Stimulated activated CD8-positive, alpha-beta memory T cell treated with anti-CD3 and anti-CD28 coated beads, Interleukin-4, amount 100 ng/mL, for 4 hours (primary cell): ENCODE measurements at places on chromosomes 5 and 9.

DNA sequence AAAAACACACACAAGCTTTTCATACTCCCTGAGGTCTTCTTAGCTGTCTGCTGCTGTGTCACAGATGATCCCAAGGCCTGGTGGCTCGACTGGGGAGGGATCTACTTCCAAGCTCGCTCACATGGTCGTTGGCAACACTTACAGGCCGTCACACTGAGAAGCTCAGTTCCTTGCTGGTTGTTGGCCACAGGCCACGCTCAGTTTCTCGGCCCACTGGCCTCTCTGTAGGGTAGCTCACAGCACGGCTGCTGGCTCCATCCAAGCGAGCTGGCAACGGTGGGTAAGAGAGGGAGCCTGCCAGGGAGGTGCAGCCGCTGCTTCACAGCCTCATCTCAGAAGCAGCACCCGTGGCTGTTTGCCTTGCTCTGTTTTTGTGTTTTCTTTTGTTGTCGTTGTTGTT is 43.8 kb upstream of the GFPT2 start:
- DNase-seq, result no peak

DNA sequence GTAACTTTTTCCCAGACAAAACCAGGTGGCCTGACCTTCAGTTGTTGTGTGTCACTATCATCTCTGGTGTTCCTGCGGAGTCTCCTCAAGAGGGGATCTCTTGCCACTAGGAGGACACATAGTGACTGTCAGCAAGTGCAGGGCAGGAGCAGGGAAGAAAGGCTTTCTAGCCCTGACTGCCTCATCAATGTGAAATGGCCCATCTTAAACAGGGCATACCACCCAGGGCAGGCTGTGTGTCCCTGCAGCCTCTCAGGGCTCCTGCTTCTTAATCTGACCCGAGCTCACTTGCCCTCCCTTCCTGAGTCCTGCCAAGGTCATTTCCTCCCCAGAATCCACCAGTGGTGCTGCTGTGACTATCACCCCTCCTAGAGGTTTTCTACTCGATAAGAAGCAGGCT is 57.4 kb upstream of the SIMC1 start:
- no peak for DNase-seq

- DNase-seq, result no peak
These were observed 20.0 kb downstream of the PITX1 start for GRCh38 chr5:135013947-135014570.

DNA sequence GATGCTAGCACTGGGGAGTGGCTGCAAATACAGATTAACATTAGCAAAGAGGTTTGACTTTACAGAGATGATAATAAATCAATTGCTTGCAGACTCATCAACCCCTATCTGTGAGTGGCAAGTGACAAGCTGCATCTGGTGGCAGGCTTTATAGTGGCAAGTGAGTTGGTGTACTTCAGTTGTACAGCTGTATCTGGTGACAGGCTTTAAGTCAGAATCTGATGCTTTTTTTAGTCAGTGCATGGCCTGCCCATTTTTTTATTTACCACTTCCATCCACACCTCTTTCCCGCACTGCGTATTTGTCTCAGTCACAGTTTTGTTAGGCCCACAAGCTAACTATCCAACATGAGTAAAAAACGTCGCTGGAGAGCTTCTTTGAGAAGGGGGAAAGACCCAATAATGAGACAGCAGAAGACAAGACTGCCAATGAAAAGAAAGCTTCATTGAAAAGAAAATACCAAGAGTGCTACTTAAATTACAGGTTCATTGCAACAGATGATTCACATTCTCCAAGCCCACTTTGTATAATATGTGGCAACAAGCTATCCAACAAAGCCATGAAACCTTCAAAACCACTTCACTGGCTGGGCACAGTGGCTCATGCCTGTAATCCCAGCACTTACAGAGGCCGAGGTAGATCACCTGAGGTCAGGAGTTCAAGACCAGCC is 23.1 kb downstream of the ANP32B start:
- DNase-seq, result no peak

GRCh38 chr9:118336250-118336942 is 632.2 kb downstream of the TLR4 start:
- DNase-seq, result no peak

DNA sequence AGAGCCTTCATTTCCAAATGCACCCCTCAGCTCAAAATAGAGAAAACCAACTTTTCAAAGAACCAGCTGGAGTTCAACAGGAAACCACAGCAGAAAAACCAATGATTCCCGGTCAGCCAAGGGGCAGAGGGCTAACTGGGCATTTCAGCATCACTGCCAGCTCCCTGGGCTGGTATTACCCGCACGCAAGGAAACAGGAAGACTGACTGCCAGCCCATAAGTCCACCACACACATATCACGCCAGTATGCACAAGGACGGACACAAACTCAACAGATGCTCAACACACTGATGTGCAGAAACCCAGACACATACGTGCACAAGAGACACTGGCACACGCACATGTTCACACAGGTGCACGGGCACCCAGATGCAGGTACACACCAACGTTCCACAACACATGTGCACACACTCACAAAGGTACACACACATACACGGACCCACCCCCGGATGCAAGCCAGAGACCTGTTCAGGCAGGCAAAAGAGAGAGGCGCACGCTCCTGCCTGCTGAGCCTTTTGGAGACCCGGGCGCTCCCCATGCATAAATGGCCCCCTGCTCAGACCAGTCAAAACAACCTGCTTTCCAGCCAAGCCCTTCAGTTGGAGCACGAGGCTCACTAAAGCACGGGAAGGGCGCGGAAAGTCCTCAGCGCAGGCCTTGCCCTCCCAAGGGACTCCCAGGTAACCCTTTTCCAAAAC is 2.1 kb downstream of the ADAMTS2 start:
- DNase-seq, result no peak

- DNase-seq, result no peak
These were observed 411 bp upstream of the NDUFS4 start for GRCh38 chr5:53560028-53560427.

GRCh38 chr5:144436007-144436406 is 265.3 kb downstream of the KCTD16 start:
- DNase-seq, result no peak

DNA sequence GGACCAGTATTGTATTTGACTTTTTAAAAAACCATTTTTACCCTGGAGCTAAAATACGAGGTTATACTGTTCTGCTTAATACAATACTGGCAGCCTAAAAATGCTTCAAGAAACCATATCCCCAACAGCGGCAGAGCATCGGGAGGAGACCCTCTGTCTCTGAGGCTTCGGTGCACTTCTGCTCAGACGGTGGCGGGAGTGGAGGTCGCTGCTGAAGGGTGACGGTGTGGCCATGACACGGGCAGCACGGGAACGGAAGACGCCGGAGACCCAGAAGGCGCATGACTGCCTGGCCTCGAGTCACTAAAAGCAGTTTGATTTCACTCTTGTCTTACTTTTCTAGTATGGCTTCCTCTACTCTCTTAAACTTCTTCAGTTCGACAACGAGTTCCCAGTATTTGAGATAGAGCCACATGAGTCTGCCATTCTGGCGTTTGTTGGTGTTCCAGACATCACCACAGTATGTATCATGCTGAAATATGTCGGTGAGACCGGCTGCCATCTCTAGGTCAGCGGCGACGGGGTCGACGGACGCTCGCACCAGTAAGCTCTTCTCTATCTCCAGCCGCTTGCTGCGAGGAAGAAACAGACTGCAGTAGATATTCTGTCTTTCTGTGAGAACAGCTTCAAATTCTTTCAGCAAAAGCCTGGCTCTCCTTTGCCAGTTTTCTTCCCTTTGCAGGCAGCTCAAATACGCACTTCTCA is 12.8 kb downstream of the CCDC127 start:
- no peak for DNase-seq

DNA sequence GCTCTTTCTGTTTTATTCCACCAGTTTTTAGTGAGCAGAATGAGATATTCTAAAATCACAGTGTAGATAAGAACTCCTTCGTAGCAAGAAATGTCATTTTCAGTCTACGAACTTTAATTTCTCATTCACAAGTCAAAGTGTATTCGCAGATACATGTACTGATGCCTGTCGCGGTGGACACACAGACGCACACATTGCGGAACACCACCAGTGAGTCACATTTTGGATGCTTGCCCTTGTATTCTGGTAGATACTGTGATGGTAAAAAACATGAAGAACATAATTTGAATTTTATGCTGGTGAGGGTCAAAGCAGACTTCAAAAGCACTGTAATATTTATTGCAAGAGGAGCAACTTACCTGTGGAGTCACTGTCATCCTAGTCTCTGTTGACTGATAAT is 4.7 kb upstream of the C9orf57 start:
- no peak for DNase-seq

GRCh38 chr5:54991416-54991815 is 6.0 kb upstream of the ESM1 start:
- no peak for DNase-seq

DNA sequence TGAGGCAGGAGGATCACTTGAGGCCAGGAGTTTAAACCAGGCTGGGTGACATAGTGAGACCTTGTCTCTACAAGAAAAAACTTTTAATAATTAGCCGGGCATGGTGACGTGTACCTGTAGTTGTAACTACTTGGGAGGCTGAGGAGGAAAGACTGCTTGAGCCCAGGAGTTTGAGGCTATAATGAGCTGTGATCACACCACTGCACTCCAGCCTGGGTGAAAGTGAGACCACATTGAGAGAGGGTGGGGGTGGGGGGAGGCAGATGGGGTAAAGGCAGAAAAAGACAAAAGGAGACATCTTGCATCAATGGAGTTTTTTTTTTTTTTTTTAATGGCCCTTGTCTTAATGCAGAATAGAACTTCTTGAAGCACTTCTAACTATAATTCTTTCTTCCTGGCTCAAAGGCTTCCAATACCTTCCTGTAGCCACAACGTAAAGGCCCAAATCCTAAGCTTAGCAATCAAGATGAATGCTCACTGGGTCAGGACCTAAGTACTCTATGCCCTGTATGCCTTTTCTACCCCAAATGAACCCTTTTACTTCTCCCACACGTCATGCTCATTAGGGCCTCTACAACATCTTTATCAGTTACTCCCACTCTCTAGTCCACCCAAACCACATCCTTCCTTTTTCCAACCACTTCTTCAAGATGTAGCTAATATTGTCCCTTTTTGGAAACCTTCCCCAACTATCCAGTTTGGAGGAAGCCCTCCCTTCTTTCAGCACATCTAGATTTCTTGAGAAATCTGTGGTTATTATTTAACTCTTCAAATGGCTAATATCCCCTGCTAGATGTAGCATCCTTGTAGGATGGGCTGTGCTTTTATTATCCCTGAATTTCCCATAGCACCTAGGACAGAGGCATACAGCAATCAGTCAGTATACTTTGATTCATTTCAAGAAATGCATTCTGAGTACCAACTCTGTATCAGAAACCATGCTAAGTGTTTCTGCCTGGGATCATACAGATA is 40.8 kb downstream of the CSF2 start:
- DNase-seq, result no peak

DNA sequence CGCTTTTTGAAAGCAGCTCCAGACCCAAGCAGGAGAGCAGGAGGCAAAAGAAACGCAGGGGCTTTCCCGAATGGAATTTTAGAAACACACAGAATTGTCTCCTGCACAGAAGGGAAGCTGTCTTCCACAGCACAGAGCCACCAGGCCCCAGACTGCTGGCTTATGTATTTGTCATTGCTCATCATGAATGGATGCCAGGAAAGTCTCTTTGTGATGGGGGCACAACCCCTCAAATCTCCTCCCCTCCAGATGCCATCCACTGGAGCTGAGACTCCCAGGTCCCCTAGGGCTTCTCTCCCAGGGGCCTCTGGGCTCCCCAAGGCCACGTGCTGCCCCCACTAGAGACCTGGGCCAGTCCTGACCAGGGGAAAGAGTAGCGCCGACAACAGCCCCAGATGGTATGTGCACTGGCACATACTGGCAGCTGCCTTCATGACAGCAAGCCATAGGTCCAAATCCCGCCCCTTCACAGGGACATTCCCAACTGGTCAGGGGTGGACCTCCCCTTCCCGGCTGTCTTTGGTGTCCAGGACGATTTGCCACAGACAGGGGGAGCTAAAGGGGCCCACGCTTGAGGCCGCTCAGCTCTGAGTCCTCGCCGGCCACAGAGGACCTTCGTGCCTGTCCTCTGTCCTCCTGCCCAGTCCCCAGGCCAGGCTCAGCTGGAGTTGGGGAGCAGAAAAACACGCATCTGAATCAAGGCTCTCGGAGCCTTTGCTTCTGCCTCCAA is 127.8 kb downstream of the KCNIP1 start:
- no peak for DNase-seq

DNA sequence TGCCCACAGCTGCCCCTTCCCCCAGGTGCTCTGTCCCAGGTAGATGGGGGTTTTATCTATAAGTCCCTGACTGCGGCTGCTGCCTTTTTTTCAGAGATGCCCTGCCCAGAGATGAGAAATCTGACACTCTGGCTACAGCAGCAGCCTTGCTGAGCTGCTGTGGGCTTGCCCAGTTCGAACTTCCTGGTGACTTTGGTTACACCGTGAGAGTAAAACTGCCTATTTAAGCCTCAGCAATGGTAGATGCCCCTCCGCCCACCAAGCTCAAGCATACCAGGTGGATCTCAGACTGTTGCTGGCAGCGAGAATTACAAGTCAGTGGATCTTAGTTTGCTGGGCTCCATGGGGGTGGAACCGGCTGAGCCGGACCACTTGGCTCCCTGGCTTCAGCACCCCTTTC is 56.8 kb downstream of the MINAR2 start:
- DNase-seq, result no peak

DNA sequence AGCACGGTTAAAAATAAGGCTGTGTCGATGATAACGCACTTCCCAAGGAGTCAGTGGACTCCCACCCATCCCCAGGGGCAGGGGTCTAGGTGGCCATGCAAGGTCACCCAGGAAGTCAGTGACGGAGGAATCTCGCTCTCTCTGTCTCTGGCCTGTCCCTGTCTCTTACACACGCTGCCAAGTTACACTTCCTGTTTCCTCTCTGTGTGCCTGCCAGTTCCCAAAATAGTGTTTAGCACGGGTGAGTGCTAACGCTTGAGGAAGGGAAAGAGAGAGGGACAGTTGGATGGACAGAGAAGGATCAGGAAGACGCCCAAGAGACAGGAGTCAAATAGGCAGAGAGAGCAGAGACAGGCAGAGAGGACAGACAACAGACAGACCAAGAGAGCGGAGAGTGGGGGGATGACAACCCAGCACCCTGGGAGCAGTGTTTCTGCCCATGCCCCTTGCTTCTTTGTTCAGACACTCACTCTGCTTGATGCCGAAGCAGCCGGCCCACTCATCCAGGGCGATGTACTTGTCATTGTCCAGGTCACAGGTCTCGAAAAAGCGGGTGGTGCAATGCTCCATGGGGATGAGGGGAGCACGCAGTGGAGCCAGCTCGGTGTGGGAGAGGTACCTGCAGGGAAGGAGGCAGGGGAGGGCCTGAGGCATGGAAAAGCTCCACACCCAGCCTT is 23.0 kb downstream of the SPARC start:
- DNase-seq, result no peak

GRCh38 chr9:130756455-130757152 is 63.0 kb downstream of the EXOSC2 start:
- no peak for DNase-seq
